ENCODE measurements at places on chromosomes 1 and 21.
A peak's percentile ranks its signal among the peaks of the same experiment; 100 is the strongest.

GRCh38 chr1:220813013-220813412 lies 26.3 kb downstream of the MTARC1 start:
- DNase-seq, result no peak

DNA sequence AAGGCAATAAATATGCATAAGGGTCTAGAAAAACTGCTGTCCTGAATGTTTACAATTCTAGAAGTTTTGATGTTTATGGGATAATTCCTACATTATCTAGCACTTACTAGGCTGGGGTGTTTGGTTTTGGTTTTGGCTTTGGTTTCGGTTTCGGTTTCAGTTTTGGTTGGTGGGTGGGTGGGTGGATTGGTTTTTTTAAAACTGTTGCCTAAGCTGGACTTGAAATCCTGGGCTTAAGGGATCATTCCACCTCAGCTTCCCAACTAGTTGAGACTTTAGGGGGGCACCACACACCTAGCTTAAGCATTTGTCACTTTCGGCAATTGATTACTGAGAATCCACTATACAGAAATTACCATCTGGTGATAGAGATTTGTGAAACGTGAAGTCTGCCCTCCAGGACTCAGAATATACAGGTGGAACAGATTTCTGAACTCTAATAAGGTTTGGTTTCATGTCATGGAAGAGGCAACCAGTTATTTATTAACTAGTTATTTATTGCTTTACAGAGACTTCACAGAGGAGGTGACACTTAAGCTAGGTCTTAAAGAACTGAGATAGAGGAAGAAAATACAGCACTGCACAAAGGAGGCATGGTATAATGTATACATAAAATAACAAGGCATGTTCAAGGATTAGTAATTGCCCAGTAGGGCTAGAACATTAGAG lies 69.6 kb downstream of the PIK3R3 start:
- DNase-seq, result no peak

DNA sequence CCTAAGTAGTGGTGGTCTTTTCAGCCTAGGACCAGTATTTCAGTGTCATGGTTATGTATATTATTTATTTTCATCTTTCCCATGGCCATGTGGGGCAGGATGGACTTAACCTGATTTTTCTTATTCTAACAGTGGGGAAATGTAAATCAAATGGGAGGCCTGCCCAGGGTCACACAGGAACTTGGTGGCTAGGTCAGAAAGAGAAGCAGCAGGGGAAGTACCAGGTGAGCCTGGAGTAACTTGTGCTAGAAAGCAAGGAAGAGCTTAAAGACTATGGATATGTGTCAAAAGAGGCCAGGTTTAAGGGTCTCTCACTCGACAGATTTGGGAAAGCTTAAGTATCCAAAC lies 936 bp downstream of the ZFP69B start:
- DNase-seq, result no peak

DNA sequence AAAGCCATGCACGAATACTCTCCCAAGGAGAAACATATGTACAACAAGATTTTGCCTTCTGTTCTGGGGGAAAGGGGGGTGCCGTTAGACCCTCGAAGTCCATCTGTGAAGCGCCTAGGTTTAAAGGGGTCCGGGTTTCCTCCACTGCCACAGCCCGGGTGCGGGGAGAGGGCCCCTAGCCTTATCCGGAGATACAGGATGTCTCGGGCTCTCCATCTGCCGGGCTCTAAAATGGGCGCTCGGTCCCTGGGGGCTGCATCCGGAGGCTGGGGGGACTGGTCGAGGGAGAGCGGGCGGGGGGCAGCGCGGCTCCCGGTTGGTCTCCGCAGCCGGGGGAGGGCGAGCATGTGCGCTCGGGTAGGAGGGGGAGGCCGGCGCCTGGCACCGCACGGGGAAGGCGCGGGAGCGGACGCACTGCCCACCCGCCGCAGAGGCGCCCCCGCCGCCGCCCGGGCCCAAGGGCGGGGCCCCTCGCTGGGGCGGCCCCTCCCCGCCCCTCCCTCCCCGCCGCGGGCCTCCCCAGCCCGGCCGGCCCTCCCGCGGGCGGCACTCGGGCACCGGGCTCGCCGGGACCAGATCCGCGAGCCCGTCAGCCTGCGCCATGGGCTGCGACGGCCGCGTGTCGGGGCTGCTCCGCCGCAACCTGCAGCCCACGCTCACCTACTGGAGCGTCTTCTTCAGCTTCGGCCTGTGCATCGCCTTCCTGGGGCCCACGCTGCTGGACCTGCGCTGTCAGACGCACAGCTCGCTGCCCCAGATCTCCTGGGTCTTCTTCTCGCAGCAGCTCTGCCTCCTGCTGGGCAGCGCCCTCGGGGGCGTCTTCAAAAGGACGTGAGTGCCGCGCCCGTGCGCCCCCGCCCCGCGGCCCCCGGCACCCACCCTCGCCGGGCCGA lies 63.1 kb downstream of the ELK4 start:
- peak; percentile 48 for DNase-seq

DNA sequence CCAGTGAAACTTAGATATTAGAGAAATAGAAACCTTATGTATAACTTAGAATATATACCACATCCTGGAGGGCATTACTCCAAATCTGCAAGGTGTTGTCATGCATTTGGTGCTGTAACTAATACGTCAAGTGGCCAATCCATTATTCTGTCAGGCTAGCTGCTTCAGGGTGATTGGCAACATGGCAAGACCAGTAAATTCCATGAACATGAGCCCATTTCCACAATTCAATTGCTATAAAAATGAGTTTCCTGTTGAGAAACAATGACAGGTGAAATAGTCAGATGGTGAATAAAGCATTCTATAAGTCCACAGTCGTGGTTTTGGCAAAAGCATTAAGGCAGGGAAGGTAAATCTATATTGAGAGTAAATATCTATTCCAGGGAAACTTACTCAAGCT lies 566.0 kb downstream of the ADGRL2 start:
- DNase-seq, result no peak

GRCh38 chr21:35737899-35738346 lies 322.4 kb downstream of the SETD4 start:
- no peak for DNase-seq

- DNase-seq, result no peak
These were observed 24.5 kb upstream of the TSPAN2 start for GRCh38 chr1:115113766-115114165.

DNA sequence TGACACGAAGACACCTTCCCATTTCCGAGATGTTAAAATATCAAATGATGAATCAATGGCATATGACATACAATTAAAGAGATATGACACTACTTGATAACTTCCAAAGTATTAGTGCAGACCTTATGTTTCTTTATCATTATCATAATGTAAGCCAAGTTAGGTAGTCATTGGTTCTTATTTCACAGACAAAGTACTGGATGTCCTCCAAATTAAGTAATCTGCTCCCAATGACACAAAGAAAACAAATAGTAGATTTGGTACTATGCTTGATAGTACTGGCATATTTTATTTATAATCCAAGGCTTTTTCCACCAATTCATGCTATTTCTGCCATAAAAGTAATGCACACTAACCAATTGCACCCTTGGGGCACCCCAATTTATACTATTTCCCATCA lies 11.9 kb upstream of the NRIP1 start:
- no peak for DNase-seq

DNA sequence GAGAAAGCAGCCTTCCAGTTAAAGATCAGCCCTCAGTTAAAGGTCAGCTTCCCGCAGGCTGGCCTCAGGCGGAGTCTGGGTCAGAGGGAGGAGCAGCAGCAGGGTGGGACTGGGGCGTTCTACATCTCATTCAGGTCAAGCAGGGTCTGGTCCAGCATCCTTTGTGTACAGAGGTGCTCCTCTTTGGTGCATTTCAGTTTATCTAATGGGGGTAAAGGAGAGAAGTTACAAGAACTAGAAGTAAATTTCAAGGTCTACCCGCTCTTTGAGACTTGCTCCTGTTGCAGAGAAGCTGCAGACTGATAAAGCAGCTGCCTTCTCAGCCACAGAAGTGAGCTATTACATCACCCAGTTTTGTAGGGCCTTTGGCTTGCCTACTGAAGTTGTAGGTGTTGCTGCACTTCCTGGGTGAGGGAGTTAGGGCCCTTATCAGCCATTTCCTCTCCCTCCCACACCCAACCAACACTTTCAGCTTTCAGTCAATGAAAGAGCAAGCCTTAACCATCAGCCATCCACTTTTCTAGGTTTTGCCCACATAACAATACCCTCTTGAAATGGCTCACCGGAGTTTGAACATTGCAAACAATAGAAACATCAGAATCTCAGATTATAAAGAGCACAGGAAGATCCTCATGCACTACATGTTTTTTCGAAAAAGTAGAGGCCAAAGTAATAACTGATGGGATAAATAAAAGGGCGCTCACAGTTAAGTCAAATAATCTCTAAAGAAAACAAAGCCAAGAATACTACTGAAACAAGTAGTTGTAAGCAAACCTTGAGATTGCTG lies 2.8 kb upstream of the NUP210L start:
- no peak for DNase-seq
